NCI-H2171 (cell line): ENCODE measurements at places on chromosomes 7 and 10.

DNA sequence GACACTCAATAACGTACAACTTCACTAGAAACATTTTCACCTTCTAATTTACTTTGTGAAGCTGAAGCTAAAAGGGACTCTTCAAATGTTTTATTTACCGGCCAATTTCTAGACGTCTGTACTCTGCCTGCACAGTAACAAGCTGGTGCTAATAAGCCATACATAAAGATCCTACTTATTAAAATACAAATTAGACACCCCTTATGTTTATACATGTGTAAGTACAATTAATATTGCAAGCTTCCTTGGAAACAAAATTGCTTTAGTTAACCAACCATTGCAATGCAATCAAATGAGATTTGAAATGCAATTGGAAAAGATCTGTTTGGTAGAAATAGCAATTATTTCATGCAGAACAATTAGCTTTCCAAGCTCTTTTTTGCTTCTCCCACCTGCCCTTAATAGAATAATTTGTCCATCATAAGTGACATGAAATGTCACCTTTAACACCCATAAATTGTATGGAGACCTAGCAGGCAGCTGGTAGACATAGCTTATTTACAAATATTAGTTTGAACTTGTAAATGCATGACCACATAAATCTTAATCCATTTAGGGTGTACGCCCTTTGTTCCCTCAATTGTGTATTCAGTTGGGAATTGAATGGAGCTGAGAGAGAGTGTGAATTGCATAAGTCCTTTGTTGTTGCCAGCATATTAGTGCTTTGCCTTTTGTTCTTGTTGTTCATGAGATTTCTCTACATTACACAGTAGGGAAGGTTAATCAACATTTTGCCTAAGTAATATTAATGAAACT, 277.1 kb downstream of the CACNA2D1 start:
- DNase-seq, result peak; percentile 33

DNA sequence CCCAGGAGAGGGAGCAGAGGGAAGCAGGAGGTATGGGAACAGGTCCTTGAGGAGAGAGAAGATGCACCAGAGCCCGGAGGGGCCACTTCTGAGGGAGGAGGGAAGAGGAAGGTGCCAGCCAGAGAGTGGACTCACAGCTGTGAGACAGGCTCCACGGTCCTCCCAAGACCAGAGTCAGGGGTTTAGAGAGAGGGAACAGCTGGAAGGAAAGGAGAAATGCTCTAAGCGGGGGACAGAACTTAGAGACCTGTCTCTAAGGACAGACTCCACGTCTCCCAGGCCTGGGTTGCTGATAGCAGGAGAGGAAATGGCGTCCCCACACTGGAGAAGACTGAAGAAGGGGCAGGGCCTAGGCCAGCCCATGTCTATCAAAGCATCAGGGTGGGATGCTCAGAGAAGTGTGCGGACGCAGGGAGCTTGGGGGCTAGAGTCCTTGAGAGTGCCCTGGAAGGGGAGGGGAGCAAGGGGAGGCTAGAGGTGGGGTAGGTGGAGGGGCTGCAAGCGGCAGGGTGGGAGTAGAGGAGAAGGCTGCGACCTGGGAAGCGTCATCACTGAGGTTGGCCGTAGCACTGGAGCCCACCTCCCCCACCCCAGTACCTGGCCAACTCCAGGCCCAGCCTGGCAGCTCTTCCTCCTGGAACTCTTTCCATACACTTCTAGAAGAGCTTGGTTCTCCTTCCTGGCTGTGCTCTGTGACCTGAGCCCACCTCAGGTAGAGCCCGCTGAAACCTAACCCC, 25.6 kb upstream of the GRID1 start:
- DNase-seq, result no peak

- DNase-seq, result no peak
These were observed 141.3 kb upstream of the VKORC1L1 start for GRCh38 chr7:65731562-65732035.

DNA sequence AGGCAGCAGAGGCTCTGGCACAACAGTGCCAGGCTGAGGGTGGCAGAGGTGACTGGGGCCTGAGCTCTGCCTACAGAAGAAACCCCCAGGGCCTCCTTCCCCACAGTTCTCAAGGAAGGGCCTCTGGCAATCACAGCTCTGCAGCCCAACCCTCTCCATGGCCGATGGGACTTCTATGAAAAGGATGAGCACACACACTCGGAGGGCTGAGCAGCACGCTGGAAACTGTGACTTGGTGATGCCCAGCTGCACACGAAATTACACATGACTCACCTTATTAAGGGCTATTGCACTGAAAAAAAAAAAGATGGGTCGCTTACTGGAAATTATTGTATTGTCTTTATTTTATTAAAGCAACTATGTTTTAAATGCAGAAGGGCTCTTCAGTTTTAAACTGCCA, 42.9 kb upstream of the LRRC18 start:
- no peak for DNase-seq

GRCh38 chr10:117539361-117539773, 3.2 kb upstream of the EMX2 start:
- no peak for DNase-seq

DNA sequence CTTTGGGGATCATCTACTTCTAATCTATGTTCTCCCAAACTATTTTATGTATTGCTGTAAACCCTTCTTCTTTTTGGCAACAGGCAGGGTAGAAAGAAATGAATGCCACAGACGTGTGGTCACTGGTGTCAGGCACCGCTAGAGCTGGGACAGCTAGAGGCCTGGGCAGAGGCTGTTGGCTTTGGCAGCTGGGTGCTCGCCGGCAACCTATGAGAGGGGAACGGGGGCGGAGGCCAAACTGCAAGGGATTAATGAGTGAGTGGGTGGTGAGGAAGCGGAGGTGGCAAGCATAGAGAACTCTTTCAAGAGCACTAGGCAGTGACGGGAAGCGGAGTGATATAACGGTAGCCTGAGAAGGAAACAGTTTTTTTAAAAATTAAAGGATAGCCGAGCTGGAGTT, 78.5 kb downstream of the CREB5 start:
- no peak for DNase-seq

DNA sequence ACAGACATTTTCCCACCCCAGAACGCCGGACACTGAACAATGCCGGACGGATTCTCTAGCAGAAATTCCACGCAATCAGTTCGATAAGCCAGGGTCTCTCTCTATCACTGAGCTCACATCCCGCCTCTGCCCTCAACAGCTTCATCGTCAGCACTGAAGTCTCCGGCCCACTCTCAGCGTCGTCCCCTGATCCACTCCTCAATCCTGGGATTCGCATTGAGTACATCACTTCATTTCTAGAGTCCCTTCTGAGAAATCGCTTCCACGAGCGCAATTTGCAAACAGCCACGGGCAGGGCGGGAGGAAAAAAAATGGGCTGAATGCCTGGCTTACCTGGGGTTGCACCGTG, 365 bp downstream of the YME1L1 start:
- no peak for DNase-seq

- DNase-seq, result peak; percentile 85
These were observed 253.1 kb downstream of the FZD1 start for GRCh38 chr7:91517201-91517785.

DNA sequence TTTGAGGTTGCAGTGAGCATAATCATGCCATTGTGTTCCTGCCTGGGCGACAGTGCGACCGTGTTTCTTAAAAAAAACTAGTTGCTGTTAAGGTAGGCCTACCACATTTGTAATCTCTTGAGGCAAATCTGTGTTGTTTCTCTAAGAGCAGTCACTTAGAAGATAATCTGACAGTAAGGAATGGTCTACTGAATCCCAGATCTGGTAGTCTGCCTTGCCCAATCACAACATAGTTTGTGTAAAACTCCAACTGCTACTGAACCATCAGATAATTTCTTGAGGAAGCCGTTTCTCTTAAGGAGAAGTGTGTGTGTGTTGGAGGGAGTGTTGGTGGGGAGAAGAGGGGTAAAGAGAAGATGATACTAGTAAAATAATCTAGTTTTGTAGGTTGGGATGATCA, 5.0 kb downstream of the NRF1 start:
- no peak for DNase-seq

GRCh38 chr10:115879372-115880089, 393.5 kb downstream of the GFRA1 start:
- no peak for DNase-seq

GRCh38 chr7:126450269-126450671, 802.5 kb downstream of the GRM8 start:
- no peak for DNase-seq

DNA sequence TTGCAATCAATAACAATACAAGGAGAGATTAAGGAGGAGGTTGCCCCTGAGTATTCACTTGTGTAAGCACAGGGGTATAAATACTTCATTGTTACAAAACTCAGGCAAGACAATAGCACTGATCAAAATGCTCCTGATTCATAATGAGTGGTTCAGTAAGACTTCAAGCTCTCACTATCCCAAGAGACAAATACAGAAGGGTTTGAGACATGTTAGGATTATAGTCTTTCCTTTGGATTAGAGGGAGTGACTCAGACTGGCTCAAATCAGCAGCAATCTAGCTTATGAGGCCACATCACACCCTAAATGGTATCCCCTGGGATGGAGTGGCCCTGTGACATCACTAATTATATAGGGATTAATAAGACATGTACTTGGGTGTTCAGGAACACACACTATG, 167.2 kb upstream of the HGF start:
- no peak for DNase-seq

- no peak for DNase-seq
These were observed 8.0 kb downstream of the SLC18A2 start for GRCh38 chr10:117248750-117249465.

DNA sequence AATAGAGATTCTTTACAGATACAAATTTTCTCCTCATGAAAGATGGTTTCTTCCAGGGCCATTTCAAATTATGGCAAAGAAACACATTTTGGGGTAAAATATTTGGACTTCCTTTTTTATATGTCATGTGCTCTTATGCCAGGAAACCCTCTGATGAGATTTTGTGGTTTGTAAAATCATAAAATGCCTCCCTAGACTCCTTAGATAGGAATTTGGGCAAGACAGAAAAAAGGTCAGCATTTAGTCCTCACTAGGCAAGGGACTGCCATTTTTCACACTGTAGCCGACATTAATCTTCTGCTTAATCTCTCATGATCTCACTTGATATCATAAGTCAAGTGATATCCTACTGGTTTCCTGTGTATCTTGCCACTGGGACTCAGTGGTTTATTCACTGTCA, 286.4 kb downstream of the ARHGAP12 start:
- DNase-seq, result no peak

DNA sequence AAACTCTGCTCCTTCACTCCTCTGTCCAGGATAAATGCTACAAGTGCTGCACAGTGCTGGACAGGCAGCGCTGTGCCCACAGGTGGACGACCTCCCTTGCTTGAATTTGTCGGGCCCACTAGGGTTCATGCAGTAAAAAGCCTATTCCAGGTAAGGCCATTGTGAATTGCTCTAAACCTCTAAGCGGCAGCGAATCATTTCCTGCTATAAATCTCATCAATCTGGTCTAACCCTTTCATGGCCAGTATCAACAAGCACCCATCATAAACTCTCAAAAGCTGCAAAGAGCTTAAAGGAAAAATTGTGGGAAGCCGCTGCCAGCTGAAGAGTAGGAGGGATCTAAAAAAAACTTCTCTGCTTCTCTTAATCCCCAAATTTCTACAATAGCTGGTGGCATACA, 134.2 kb downstream of the SLC25A13 start:
- no peak for DNase-seq

DNA sequence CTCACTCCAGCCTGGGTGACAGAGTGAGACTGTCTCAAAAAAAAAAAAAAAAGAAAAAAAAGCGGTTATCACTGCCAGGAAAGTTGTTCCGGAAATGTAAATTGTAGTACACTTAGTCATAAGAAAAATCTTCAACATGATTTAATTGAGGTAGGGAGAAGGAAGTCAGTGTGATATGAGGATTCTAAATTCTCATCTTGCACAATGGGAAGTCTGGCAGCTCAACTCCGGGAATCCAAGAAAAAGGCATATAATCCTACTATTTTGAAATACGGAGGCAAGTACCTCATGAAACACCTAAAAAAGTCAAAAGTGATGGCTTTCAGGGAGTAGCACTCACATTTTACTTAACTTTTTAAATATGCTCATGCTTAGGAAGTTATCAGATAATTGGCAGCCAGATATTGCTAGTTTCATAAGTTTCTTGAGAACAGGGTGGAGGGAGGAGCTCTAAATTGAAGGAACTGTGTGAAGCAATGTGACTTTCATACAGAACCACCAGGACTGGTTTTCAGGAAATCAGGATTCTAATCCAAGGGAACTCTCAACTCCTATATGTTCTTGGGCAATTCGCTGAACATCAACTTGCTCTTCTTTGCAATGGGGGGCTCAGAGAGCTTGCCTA, 2.7 kb upstream of the C7orf25 start:
- DNase-seq, result no peak

DNA sequence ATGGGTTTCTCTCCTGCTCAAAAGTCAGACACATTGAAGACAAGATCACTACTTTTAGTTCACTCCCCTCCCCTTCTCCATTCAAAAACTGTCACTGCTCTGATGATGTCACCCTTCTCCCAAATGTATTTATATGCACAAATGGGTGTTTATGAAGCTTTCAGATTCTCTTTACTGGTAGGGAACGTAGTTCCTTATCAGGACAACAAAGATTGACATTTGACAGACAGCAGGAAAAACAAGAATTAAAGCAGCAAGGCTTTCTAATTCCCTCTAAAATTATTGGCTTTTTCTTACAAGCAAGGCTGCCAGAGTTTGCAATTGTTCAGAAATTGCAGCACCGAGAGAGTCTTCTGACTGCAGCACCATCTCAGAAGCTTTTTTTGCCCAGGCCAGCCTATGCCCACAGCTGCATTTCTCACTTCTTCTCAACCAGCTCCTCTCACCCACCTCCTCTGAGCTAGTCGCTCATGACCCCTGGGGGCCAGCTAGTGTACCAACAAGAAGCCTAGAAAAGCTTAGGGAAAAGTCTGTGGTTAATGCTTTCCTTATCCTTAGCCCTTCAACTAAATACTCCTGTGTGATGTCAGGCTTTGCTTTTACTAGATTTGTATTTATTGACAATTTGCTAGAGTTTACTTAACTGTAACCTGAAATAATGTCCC, 265.1 kb downstream of the HTR7 start:
- no peak for DNase-seq

DNA sequence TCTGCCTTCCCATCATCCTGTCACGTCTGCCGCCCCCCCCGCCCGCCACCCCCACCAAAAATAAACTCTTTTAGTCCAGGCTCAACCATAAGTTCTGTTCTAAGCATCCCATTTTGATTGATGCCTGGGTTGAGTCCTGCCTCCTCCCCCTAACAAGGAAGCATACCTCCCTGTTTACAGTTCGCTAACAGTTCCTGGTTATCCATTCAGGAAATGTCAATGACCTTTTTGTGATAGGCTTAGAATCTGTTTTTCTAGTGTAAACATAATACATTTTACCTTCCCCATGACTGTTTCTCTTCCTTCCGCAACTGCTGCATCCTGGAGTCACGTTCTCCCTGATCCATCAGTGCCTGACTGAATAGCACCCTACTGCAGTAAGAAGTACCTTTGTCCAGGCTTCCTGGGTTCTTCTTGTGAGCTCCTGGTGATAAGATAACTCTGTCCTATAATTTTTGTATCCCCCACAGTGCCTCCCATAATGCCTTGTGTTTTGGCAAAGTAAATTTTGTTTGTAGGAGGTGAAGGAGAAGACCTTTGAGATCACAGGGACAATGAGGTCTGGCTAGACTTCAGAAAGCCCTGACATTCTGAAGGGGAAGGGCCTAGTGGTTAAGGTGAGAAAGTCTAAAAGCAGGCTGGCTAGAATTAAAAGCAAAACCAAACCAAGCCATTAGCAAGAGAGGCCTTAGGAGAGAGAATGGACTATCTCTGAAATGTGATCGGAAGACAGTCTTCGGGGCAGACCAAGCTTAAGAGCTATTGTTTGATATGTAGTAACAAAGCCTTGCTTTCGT, 7.3 kb downstream of the AGFG2 start:
- no peak for DNase-seq

GRCh38 chr7:100967292-100967863, 2.0 kb upstream of the MUC12 start:
- DNase-seq, result no peak

GRCh38 chr10:24575481-24576002, 148.1 kb downstream of the ARHGAP21 start:
- DNase-seq, result no peak
